ENCODE measurements at places on chromosomes 7 and 10. TPM values are rescaled to one million over a fixed set of nuclear protein-coding genes. Genes with fewer than 3 reads are reported as not detected.

DNA sequence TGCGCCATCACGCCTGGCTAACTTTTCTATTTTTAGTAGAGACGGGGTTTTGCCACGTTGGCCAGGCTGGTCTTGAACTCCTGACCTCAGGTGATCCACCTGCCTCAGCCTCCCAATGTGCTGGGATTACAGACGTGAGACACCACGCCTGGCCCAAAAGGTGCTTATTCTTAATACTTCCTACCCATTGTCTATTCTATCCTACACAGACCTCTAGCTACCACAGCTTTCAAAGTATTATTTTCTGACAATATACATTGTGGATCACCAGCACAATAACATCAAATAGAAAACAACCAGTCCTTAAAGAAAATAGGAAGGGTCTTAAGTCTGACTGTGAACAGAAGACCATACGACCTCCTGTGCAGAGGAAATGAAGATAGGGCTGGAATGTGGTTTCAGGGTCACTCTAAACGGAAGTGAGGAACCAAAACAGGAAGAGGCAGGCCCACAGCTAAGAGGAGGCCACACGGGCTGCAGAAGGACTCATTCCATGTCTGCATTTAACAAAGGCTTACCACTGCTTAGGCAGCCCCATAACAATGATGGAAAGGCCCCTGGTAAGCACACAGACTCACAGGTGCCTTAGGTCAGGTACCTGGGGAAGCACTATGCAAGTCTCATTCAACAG, 115.2 kb downstream of the ZFAND4 start:
- no peak for DNase-seq

- DNase-seq: no peak
Observed at GRCh38 chr10:56722912-56723311, 361.9 kb upstream of the ZWINT start.

DNA sequence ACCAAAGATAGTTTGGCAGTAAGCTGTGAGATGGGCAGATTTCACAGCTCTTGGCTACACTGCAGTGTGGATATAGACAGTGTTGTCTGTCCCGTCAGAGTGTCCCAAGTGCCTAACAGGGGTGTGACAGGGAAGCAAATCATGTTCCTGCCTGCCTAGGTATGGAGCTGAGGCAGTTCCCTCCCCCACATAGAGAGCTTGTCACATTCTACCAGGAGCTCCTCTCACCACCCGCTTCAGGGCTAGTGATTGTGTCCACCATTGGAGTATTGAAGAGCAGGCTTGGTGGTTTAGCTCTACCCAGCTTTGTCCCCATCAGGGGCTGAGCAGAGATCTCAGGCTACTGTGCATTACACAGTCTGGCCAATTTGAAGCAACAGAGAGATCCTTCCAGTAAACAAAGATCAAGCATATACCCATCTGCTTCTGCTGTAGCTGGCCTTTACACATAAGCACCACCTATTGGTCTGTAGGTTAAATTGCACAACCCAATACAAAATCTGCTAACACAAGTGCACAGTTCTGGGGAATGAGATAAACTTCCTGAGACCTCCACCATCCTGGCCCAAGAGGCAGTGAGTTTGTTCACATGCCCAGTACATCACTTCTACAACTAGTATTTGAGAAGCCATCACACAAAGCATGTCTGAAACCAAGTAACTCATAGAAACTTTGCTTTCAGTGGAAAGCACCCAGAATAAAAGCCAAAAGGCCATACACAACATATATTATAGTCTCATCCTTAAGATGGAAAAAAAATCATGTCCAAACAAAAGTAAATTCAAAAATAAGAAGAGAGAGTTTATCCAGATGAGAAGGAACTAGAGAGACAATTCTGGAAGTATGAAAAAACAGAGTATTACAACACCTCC, 67.3 kb downstream of the GLCCI1 start:
- peak; percentile 77 for DNase-seq

GRCh38 chr10:87598700-87599099, 61.0 kb upstream of the PAPSS2 start:
- DNase-seq: no peak

GRCh38 chr10:128147669-128148068, 21.4 kb upstream of the MKI67 start:
- DNase-seq: no peak

DNA sequence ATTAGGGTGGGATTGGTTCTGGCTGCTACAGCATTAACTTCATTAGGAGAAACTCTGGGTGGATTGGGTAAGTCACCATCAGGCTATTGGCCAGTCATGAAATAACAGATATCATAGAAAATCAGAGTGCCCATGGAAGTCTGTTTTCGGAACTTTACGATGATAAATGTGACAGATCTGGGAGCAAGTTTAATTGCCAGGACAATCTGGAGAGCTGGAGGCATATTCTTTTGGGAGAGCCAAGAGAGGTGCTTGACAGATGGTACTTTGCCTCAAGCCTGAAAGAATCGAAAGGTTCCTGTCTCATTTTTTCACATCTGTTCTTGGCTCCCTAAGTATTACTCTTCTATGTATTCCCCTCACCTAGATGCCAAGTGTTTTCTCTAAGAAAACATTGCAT, 369.9 kb downstream of the CNTNAP2 start:
- no peak for DNase-seq

DNA sequence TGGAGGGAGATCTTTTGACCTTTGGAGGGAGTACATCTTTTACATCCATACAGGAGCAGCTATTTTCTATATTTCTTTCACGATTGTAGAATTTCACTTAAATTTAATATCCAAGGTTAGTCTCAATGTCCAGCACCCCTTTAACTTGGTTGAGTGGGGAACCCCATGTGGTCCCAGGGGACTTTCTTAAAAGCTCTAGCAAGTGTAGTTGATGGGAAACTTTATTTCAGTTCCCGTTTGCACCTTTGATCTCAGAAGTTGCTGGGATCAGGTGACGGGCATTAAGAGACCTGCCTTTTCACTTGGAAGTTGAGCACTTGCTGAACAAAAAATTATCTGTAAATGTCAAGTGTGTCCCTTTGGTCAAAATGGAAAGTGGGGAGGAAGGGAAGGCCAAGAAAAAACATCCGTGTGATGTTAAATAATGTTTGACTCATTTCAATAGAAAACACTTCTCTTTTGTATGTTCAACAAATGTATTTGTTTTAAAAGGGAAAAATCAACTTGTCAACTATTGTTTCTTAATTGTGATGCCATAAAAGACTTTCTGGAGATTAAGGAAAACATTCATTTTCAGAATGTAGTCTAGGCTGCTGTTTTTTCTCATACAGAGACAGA, 370.1 kb upstream of the GALNT17 start:
- DNase-seq: no peak

GRCh38 chr7:66727058-66727457, 13.5 kb upstream of the RABGEF1 start:
- no peak for DNase-seq

- DNase-seq: no peak
Observed at GRCh38 chr10:73097305-73097670, 622 bp upstream of the P4HA1 start.

DNA sequence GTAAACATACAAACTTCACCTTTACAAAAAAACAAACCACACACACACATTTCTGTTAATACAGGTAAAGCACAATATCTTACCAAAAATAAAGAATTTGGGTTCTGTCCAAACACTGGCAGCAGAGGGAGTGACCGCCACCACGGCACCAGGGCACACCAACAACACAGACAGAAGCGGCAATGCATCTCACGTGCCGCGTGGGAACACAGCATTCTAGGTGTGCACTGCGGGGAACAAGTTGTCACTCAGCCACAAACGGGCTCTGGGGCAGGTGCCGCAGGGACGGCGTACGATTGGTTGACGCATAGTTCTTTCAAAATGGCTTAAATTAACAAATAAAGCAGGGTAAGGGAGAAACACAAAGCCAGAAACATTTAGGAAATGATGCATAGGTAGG, 22.3 kb downstream of the PDGFA start:
- DNase-seq: no peak

DNA sequence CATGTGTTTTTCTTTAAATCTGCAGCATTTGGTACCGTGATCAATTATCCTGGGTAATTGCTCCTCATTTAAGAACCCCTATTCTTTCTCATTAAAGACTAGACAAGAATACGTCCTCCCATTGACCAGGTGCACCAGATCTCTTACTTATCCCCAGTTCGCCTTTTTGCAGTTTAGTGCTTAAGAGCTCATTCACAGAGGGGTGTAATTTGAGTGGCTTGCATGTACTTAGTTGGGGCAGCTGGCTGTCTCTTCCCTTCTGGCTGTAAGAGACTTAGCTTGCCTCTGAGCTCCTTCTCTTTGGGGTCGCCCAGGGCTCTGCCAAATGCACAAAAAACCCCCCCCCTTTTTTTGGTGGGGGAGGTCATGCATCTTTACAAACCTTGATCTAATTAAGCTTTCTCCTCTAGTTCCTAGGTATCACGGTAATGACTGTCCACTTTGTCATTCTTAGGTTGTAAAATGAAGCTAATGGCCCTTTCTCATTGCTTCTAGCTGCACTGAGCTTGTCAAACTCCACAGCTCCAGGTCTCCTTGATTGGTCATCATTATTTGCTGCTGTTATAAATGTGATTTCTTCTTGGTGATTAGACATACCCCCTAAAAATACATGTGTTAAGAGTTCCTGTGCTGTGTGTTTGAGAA, 26.3 kb downstream of the GAD2 start:
- DNase-seq: no peak

DNA sequence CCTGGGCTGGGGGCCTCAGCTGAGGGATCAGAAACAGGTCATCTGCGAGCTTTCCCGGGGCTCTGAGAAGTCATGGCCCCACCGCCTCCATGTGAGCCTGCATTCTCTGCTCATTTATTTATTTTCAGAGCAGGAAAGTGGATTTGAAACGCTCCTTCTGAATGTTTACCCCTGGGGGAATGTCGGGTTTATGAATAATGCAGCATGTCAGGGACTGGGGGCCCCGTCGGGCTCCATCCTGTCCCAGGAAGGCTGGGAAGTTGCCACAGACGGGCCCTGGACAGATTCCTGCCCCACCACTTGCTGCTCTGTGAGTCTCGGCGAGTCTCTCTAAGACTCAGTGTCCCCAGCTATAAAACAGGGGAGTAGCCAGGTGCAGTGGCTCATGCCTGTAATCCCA, 11.9 kb upstream of the GTF2IRD1 start:
- no peak for DNase-seq

- DNase-seq: no peak
Observed at GRCh38 chr10:94450782-94451181, 48.4 kb downstream of the TBC1D12 start.

- no peak for DNase-seq
Observed at GRCh38 chr7:78037603-78038002, 239.0 kb downstream of the PHTF2 start.

GRCh38 chr10:105195831-105196230, 554.7 kb downstream of the SORCS3 start:
- DNase-seq: no peak

EPHB4 gene
- 37.1 TPM for total RNA-seq

FAM25G gene
- total RNA-seq: not detected

CHST15 gene
- total RNA-seq: 4.0 TPM

PTN gene
- 83.7 TPM for total RNA-seq

CUZD1 gene
- 0.99 TPM for total RNA-seq

NPTX2 gene
- not detected for total RNA-seq

INA gene
- total RNA-seq: not detected

Data from H4 (cell line).